ENCODE measurements at places on chromosomes 6 and 20.
A peak's percentile ranks its signal among the peaks of the same experiment; 100 is the strongest.

DNA sequence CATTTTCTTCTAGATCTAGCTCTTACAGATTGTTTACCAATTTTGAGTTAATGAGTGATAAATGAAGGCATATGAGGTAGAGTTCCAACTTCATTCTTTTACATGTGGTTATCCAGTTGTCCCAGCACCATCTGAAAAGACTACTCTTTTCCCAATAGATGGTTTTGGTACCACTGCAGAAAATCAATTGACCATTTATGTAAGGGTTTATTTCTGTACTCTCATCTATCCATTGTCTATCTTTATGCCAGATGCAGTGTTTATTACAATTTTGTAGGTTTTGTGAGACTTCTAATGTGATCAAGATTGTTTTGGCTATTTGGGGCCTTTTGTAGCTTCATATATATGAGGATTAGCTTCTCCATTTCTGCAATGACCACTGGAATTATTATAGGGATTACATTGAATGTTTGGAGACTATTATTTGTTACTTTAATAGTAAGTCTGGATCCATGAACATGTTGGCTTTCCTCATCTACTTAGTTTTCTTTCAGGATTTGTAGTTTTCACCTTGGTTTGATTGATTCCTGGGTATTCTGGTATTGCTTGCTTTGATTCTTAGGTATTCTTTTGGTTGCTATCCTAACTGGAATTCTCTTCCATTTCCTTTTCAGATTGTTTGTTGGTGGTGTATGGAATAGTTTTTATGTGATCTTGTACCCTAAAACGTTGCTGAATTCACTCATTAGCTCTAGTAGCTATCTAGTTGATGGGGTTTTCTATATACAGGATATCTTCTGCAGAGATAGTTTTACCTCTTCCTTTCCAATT is 10.4 kb downstream of the SNRPB start:
- DNase-seq = no peak

- DNase-seq = no peak
These were observed 37.8 kb downstream of the ELOVL5 start for GRCh38 chr6:53310771-53311585.

GRCh38 chr6:148760568-148761526 is 14.0 kb downstream of the UST start:
- peak; percentile 52 for DNase-seq

DNA sequence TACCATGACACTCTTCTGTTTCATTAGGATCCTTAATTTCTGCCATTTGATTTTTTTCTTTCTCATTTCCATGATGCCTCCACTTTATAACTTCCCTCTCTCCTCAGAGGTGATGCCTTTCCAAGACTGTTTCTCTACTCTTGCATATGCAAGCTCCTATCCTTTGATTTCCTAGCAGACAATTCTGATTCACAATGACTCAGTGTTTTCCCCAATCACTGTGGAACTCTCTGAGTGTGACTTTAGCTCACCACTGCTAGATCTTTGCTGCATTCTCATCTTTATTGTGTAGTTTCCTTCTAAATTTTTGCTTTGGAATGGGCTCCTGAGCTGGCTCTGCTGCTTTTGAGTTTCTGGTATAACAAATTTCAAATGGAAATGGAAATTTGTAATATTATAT is 184.9 kb downstream of the TINAG start:
- DNase-seq = no peak

- DNase-seq = no peak
These were observed 196.9 kb upstream of the ZNF184 start for GRCh38 chr6:27669624-27670301.

GRCh38 chr20:50499938-50500337 is 10.2 kb upstream of the PTPN1 start:
- DNase-seq = peak; percentile 80

DNA sequence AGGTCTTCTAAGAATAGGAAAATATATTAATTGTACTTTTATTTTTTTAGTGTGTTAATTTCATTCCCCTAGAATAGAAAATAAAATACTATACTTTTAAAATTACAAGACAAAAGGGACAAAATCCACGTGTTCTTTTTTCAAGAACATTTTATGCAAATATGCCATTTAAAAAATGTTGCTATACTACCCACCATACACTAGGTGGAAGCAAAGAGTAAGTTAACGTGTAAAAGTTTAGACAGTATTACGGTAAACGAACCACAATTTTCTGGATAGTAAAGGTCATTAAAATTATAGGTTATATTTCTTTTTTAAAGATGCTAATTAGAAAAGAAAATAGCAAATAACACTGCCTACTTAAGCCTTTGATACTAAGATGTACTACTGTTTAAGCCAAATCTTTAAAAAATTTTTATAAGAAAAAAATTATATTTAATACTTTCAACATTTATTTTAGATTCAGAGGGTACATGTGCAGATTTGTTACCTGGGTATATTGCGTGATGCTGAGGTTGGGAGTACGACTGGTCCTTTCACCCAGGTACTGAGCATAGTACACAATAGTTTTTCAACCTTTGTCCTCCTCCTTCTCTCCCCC is 287.6 kb downstream of the PHF3 start:
- peak; percentile 62 for DNase-seq

- DNase-seq = no peak
These were observed 78.2 kb upstream of the PTPRK start for GRCh38 chr6:128598571-128598970.

- DNase-seq = no peak
These were observed 45.2 kb downstream of the PPP1R3G start for GRCh38 chr6:5130135-5130866.

DNA sequence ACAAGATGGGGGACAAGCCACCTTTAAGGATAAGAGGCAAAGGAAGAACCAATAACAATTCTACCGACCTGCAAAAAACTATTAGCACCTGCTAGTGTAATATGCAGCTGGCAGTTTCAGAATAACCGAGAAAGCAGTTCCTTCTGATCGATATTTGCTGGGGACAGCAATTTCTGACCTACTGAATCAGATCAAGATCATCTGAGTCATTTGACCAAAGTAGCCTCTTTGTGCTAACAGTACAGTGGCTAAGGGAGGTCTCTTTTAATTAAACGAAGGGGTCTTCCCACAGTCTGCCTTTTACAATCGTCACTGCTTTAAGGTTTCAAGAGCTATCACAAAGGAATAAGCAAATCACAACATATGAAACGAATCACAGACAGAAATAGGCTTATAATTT is 318.9 kb downstream of the BTBD9 start:
- no peak for DNase-seq

DNA sequence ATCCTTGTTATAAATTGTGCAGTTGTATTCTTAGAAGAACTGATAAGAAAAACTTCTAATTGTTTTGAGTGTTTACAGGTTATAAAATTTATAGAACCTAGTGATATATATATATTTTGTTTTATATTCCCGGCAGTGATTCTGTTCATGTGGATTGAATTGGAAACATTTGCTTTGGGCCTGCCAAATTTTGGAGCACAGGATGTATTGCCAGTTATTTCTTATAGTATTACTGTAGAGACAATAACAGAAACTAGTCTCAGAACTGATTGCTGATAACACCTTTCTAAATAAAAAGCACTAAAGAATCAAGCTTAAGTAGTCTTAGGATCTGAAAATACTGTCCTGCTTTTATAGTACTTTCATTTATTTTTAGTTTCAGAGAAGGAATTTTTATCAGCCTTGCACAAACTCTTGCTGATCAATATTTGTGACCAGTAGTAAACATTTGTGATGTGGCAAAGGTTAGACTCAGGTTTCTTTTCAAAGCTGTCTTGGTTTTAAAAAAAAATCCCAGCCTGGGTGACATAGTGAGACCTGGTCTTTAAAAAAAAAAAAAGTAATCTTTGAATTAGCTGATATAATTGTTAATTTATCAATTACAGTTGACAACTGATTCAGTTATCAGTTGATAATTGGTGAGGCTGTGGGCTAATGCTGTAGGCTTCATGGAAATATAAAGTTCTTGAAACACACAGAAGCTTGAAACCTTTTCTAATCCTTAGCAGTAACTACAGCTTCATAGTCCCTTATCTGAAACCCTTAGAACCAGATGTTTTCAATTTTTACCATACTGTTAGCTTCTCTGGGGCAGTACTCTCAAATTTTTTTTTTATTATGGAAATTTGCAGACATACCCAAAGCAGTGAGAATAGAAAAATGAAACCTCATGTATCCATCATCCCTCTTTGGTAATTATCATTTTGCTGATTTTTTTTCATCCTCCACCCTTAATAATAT is 42.4 kb downstream of the RNGTT start:
- no peak for DNase-seq

- DNase-seq = no peak
These were observed 163.1 kb upstream of the THEMIS start for GRCh38 chr6:128063850-128064539.

- DNase-seq = no peak
These were observed 540.9 kb upstream of the MAN1A1 start for GRCh38 chr6:119890470-119890869.

- DNase-seq = no peak
These were observed 74.4 kb downstream of the SMOC2 start for GRCh38 chr6:168515376-168515775.

- peak; percentile 45 for DNase-seq
These were observed 70.1 kb upstream of the QKI start for GRCh38 chr6:163344411-163344810.

- DNase-seq = no peak
These were observed 1289.3 kb upstream of the CITED2 start for GRCh38 chr6:140663772-140664171.

DNA sequence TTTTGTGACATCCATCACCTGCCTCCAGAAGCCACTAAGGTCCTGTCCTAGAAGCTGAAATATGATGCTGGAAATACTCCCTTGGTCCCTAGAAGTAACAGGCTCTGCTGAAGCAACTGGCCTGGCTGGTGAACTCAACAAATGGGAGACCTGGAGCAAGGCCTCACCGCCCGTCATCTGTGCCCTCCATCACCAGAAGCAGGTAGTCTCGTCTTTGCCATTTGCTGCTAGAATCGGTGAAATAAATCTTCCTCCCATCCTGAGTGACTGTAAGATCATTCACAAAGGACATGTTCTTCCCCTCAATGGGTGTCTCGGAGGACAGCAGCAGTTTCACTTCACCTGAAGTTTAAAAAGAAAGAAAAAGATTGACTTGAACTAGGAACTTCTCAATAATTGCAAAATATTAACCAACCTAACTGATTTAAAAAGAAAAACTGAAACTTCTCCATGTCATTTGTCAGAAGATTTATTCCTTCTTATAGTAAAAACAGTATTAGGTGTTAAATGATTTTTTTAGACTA is 21.0 kb downstream of the CST7 start:
- no peak for DNase-seq

- peak; percentile 33 for DNase-seq
These were observed 18.3 kb downstream of the KIF6 start for GRCh38 chr6:39706819-39707335.

- peak; percentile 79 for DNase-seq
These were observed 82.7 kb upstream of the TOP1 start for GRCh38 chr20:40945754-40946450.

GRCh38 chr6:125415913-125416312 is 114.1 kb upstream of the HDDC2 start:
- DNase-seq = no peak

GRCh38 chr6:80767808-80768207 is 661.3 kb downstream of the BCKDHB start:
- no peak for DNase-seq

DNA sequence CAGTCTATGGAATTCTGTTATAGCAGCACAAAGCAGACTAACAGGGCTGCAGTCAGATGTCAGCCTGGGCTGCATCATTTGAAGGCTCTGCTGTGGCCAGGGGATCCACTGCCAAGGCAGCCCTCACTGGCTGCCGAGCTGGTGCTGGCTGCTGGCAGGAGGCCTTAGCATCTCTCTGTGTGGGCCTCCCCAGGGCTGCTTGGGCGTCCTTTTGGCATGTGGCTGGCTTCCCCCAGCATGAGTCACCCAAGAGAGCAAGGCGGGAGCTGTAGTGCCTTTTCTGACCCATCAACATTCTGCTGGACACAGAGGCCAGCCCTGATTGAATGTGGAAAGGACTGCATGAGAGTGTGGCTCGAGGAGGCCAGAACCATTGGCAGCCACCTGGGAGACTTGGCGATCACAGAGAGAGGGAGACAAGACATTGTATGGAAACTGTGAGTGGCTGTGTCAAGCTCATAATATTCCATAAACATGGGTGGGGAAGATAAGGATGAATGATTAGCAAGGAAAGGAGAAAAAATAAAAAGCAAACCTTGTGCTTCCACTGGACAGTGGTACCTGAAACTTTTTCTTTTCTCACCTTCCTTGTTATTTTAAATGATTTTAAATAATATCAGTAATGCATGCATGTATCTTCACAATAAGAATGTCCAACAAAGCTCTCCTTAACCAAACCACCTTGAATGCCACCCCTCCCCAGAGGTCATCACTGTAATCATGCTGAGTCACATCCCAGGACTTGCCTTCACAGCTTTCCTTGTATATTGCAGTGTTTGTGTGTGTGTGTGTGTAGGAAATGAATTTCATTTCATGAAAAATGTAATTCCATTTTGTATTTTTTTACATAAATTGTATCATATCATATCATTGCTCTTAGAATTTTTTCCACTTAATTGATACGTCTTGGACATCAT is 55.0 kb upstream of the VSX1 start:
- no peak for DNase-seq

GRCh38 chr6:75287424-75287823 is 2.8 kb upstream of the TMEM30A start:
- no peak for DNase-seq

- no peak for DNase-seq
These were observed 55.1 kb upstream of the PHIP start for GRCh38 chr6:79133173-79133572.

GRCh38 chr6:28334286-28335039 is 1.5 kb downstream of the ZSCAN31 start:
- DNase-seq = no peak

GRCh38 chr6:28537509-28538140 is 11.9 kb downstream of the GPX5 start:
- no peak for DNase-seq

- peak; percentile 52 for DNase-seq
These were observed 103.3 kb downstream of the ARHGAP18 start for GRCh38 chr6:129606664-129607063.

- DNase-seq = no peak
These were observed 322.7 kb downstream of the SYNE1 start for GRCh38 chr6:152314483-152314832.

- DNase-seq = no peak
These were observed 201.0 kb upstream of the ZNF217 start for GRCh38 chr20:53794529-53795115.

- DNase-seq = no peak
These were observed 25.0 kb upstream of the TXLNB start for GRCh38 chr6:139316622-139317317.

GRCh38 chr6:50922579-50923525 is 104.2 kb downstream of the TFAP2B start:
- DNase-seq = no peak

Measured in suppressor macrophage treated with lipopolysaccharide for 1 hour (primary cell).